Right atrium auricular region (tissue), 2 donors: ENCODE measurements at places on chromosomes 6 and 20.

GRCh38 chr20:54794110-54794509 lies 318.7 kb downstream of the DOK5 start:
- no peak for DNase-seq
- H3K4me1 ChIP-seq: no peaks in the 10 kb centered on the region
- H3K27ac ChIP-seq: no peak overlapping the region
- no peak overlapping the region for H3K4me3 ChIP-seq

- no peaks in the 10 kb centered on the region for H3K36me3 ChIP-seq
- H3K27me3 ChIP-seq: no peaks in the 10 kb centered on the region
- no peak for DNase-seq
- H3K27ac ChIP-seq: no peak overlapping the region
Measured at GRCh38 chr20:59094576-59094975, 52.0 kb upstream of the PRELID3B start.

DNA sequence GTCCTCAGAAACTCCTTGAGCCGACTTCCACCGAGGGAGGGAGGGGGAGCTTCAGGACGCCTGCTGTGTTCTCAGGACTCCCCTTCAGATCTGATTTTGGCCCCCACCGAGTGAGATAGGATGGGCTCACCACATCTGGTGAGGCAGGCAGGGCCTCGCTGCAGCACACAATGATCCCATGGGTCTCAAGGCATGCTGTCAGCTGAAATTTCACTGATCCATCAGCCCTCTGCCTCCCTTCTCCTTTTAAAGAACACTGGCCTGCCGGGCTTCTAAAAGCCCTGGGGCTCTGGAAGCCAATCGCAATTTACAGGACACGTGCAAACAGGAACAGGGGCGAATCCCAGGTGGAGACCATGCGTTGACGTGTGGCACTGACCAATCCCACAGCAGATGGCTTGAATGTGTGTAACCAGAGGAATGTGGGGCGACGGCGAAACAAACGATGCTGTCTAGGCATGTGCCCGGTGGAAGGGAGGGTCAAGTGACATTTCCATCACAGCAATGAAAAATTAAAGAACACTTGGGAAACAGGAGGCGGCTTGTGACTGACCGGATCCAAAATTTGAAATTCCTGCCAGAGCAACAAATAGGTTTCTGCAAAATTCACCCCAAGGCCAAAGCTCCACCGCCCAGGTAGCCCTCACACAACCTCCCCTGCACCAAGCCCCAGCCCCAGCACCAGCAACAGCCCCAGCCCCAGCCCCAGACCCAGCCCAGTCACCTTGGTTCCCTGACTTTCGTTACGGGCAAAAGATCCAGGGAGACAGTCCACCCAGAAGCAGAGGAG lies 167.1 kb upstream of the ZNF337 start:
- H3K27ac ChIP-seq: peak overlapping the region; percentile 47
- no peaks in the 10 kb centered on the region for H3K36me3 ChIP-seq
- DNase-seq: peak; percentile 57
- no peaks in the 10 kb centered on the region for H3K27me3 ChIP-seq
- peak overlapping the region; percentile 42 for H3K4me3 ChIP-seq
- no peaks in the 10 kb centered on the region for H3K4me1 ChIP-seq

DNA sequence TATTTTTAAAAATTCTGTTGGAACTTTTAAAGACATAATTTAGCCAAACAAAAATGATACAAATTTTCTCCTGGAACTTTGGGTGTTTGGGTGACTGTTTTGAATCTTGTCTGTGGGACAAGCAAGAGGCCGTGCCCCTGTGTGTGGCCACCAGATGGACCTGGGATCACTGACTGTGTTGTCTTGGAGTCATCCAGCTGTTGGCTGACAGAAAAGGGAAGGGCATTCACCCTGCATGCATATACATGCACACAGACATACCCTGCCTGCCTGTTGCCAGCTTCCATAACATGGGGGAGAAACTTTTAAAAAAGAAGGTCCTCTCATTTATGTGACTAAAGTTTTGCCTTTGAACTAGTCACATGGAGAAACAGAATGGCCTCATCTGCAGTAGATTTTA lies 72.7 kb downstream of the BLOC1S5 start:
- H3K4me1 ChIP-seq: no peaks in the 10 kb centered on the region

DNA sequence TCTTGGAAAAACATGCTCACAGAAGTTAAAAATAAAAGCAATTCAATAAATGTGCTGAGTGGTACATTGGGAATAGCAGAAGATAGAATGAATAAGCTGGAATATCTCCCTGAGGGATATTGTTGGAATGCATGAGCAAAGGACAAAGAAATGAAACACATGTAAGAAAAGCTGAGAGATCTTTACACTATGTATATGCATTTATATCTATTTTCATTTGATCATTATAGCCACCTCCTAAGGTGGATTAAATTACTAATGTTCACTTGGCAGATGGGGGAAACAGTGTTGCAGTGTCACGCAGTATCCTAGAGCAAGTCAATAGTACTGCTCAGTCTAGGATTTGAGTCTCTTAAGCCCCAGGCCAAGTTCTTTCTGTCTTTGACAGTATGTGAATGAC lies 542.0 kb upstream of the MARCKS start:
- no peak for DNase-seq
- no peak overlapping the region for H3K27ac ChIP-seq
- H3K4me3 ChIP-seq: no peak overlapping the region
- H3K27me3 ChIP-seq: no peaks in the 10 kb centered on the region
- H3K4me1 ChIP-seq: no peaks in the 10 kb centered on the region

DNA sequence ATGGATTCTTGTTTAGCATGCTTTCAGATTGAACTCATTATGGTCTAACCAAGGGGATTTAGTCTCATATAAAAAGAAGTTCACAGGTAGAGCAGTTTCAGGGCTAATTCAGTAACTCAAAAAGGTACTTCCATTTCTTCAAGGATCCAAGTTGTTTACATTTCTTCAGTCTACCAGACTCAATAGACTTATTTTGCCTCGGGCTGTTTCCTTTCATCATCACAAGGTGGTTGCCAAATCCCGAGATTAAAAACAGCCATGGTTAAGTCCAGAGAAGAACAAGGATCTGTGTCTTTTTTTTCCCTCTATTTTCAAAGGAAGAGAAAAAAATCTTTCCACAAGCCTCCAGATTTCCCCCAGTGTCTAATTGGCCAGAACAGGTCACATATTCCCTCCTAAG lies 69.8 kb upstream of the SNX9 start:
- no peak overlapping the region for H3K4me3 ChIP-seq
- no peaks in the 10 kb centered on the region for H3K4me1 ChIP-seq
- no peak overlapping the region for H3K27ac ChIP-seq
- no peaks in the 10 kb centered on the region for H3K27me3 ChIP-seq
- H3K36me3 ChIP-seq: no peaks in the 10 kb centered on the region

GRCh38 chr20:47758517-47759450 lies 26.5 kb downstream of the SULF2 start:
- DNase-seq: no peak
- H3K27ac ChIP-seq: no peak overlapping the region
- H3K4me3 ChIP-seq: no peak overlapping the region
- H3K27me3 ChIP-seq: peaks cover 8% of the 10 kb centered on the region

GRCh38 chr20:51221103-51221502 lies 198.2 kb upstream of the KCNG1 start:
- H3K27ac ChIP-seq: no peak overlapping the region
- no peaks in the 10 kb centered on the region for H3K27me3 ChIP-seq
- no peaks in the 10 kb centered on the region for H3K36me3 ChIP-seq

GRCh38 chr6:83199863-83200225 lies 6.7 kb downstream of the RWDD2A start:
- no peak for DNase-seq
- H3K4me1 ChIP-seq: no peaks in the 10 kb centered on the region
- H3K27ac ChIP-seq: no peak overlapping the region

DNA sequence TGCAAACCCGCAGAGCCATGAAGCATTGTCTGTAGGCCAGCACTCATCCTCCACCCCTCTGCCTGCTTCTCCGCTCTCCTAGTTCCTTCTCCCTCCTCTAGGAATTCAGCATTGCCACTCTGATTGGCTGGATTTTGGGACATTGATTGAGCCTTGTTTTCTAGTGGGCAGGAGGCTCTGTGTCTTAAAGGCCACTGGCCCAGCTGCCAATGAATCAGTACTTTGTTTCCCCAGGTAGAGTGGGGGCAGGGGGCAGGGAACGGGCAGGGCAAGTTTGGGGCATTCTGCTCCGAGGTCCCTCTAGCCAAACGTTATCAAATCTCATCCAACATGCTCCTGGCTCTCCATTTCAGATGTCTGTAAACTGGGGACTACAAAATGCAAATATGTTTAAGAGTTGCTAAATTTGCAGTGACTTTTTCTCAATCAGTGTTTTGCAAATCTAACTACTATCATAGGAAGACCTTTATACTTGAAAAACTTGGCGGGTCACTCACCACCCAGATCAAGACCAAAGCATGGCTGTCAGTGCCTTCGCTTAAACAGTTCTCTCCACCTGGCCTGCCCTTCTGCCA lies 10.4 kb upstream of the BPI start:
- H3K27ac ChIP-seq: no peak overlapping the region
- no peaks in the 10 kb centered on the region for H3K36me3 ChIP-seq
- no peak overlapping the region for H3K4me3 ChIP-seq
- DNase-seq: no peak
- no peaks in the 10 kb centered on the region for H3K4me1 ChIP-seq

DNA sequence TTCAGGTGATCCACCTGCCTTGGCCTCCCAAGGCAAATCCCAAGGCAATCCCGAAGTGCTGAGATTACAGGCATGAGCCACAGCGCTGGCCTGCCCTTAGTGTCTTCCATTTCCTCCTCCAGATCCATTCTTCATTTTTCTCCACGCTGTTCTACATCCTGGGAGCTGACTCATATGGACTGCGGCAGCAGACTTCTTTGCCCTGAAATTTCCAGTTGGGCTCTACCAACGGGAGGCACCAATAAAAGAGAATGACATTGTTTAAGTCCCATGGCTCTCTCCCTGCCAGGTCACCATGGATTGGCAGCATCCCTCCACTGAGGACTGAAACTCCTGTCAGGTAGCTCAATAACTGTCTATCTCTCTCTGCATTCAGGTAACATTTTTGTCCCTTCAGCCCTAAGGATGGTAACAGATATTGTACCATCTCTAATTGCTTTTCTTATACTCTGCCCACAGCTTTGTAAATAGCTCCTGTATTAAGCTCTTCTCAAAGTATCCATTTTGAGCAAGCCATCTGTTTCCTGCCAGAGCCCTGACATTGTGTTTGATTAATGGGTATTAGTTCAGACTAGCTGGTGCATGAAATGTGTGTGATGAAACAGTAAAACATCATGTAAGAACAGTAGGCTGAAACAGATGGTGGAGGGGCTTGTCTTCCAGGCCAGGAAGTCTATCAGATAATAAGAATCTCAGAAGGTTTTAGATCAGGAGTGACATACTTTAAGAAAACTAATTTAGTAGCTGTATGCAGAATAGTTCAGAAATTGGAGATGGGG lies 3.6 kb downstream of the TBCC start:
- H3K36me3 ChIP-seq: no peaks in the 10 kb centered on the region
- H3K27me3 ChIP-seq: no peaks in the 10 kb centered on the region
- H3K27ac ChIP-seq: no peak overlapping the region
- no peak overlapping the region for H3K4me3 ChIP-seq
- H3K4me1 ChIP-seq: peaks cover 19% of the 10 kb centered on the region
- DNase-seq: no peak

DNA sequence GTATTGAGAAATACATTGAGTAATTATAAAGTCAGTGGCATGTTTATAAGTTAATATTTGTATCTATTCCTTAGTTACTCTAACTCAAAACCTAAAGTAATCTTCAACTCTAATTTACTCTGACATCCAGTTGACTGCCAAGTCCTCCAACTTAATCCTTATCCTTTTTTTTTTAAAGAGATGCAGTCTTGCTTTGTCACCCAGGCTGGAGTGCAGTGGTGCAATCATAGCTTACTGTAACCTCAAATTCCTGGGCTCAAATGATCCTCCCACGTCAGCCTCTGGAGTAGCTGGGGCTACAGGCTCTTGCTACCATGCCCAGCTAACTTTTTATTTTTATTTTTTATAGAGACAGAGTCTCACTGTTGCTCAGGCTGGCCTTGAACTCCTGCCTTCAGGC lies 24.4 kb downstream of the PTPN1 start:
- no peaks in the 10 kb centered on the region for H3K27me3 ChIP-seq
- H3K36me3 ChIP-seq: no peaks in the 10 kb centered on the region
- peaks cover 8% of the 10 kb centered on the region for H3K4me1 ChIP-seq
- no peak for DNase-seq

GRCh38 chr6:142761756-142762155 lies 183.2 kb downstream of the HIVEP2 start:
- H3K27me3 ChIP-seq: no peaks in the 10 kb centered on the region
- H3K36me3 ChIP-seq: peaks cover 30% of the 10 kb centered on the region
- no peaks in the 10 kb centered on the region for H3K4me1 ChIP-seq
- no peak overlapping the region for H3K4me3 ChIP-seq
- H3K27ac ChIP-seq: no peak overlapping the region

DNA sequence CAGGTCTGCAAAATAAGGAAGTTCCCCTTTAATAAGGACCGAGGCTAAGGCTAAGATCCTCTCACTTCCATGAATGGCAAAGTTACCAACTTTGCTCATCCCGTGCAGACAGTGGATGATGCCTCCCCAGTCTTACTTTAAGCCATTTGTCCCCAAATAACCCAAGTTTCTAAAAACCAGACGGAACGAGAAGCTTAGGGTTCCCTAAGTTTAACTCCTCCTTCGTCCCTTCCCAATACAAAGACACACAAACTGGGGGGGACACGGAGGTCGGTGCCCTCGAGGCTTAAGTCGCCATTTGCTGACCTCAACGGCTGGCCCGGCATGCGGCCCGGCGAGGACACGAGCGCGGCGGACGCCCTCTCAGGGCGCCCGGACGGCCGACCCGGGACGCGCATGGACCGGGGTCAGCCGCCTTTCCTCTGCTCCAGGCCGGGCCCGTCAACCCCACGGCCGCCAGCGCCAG lies 527 bp downstream of the FBXO30 start:
- peak overlapping the region; percentile 94 for H3K27ac ChIP-seq
- H3K4me3 ChIP-seq: peak overlapping the region; percentile 67
- DNase-seq: no peak
- no peaks in the 10 kb centered on the region for H3K36me3 ChIP-seq
- no peaks in the 10 kb centered on the region for H3K27me3 ChIP-seq

GRCh38 chr6:5566718-5567117 lies 305.4 kb downstream of the FARS2 start:
- no peaks in the 10 kb centered on the region for H3K4me1 ChIP-seq
- H3K4me3 ChIP-seq: no peak overlapping the region
- H3K36me3 ChIP-seq: no peaks in the 10 kb centered on the region
- no peaks in the 10 kb centered on the region for H3K27me3 ChIP-seq
